Nucleus accumbens (tissue), 56 donors: ENCODE measurements at places on chromosomes 7 and 10.

- no peak for DNase-seq
Observed at GRCh38 chr7:16295558-16295957, 125.8 kb downstream of the CRPPA start.

DNA sequence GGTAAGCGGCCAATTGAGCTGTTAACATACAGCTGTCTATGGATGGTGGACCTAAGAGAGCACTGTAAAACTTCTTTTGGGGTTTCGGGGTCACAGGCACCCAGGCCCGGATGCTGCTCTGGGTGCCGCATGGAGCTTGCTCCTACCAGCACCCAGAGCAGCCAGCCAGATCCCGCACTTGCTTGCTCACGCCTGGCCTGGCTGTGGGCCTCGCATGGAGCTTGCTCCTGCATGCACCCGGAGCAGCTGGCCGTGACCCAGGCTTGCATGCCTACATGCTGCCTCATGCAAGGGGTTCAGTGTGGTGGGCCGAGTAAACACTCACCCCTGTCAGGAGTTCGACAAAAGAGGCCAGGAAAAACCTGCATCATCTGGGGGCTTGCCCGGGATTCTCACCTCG is 896.9 kb downstream of the SORCS1 start:
- no peak for DNase-seq

DNA sequence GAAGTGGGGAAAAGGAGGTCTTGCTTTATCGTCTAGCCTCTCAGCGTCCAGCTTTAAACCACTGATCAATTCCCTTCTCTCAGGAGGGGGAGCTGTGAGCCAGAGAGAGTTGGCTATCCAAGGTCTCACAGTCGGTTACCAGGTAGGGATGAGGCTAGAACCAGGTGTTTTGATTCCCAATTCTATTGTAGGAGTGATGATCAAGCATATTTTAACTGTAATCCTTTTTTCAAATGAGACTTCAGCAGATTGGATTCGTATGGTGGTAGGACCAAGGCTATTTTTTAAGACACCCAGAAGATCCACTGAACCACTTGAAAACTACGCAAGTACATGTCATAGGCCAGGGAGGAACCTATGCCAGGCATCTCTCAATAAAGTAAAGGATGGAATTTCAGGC is 8.4 kb downstream of the MINDY4 start:
- DNase-seq = no peak

DNA sequence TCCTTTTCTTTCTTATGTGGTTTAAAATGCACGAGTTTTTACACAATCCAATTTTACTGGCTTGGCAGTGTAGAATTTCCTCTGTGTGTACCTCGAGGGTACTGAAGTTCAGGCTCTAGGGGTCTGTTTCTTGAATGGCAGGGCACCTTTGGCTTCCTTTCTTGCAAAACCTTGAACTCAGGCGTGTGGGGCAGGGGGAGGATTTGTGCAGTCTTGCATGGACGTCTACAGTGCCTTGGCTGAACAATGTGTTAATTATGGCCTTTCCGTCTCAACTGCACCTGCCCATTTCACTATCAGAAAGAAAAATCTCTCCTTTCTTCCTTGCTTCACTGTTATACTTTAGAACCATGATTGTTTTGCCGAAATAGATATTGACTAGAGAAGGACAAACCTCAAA is 570.9 kb downstream of the INHBA start:
- no peak for DNase-seq

DNA sequence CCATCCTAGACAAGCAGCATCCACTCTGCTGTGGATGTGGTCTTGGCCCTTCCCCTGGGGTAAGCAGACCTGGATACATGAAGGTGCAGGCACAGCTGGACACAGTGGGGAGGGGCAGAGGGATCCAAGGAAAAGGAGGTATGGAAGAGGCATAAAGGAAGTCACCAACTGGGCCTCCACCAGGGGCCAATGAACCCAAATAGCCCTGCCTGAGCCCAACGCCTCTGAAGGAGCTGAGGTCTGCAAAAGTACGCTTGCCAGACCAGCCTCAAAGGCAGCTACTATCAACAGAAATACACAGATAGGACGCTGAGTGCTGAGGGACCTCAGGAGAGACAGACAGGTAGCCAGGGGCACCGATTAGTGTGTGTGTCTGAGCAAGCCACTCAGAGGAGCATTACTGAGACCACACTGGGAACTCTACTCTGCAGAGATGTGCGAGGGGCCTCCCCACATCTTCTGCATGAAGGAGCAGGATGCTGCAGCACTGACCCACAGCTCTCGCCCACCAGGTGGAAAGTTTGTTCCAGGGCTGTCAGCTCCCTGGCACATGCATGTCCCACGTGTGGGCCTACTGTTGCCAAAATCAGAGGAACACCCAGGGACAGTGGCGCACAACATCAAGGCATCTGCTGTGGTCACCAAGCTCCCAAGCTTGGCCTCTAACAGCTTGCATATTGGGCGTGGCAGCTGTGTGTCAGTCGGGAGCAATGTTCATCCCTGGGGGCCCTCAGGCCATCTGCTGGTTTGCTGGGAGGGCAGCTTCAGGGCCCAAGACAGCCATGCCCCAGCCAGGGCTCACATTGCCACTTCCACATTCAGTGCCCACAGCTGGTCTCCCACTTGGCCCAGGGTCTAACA is 40.0 kb downstream of the MKI67 start:
- DNase-seq = no peak
